Cortex of kidney (tissue), 1 donor: ENCODE measurements at places on chromosomes 12 and 14.

DNA sequence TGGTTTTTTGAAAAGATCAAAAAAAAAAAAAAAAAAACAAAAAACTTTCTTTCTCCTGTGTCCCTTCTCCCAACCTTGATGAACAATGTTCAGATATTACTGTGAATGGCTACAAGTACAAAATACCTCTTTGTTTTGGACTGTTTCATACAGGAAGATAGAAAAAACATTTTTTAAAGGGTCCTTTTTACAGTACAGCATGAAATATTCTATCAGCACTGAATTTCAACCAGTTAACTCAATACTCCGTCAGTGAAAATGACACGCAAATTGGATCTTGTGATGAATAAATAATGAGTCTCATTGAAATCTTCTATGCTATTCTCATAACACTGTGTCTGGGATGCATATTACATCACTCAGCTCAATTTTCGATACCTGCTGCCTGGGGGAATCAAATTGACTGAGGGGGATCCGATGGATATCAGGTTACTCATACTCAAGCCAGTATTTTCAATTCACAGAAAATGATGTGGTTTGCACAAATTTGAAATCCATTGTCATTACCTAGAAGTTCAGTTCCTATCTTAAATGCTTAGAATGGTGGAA is 179.6 kb downstream of the TMTC2 start:
- DNase-seq: no peak

GRCh38 chr12:56728139-56728861 is 3.2 kb upstream of the NACA start:
- DNase-seq: no peak

DNA sequence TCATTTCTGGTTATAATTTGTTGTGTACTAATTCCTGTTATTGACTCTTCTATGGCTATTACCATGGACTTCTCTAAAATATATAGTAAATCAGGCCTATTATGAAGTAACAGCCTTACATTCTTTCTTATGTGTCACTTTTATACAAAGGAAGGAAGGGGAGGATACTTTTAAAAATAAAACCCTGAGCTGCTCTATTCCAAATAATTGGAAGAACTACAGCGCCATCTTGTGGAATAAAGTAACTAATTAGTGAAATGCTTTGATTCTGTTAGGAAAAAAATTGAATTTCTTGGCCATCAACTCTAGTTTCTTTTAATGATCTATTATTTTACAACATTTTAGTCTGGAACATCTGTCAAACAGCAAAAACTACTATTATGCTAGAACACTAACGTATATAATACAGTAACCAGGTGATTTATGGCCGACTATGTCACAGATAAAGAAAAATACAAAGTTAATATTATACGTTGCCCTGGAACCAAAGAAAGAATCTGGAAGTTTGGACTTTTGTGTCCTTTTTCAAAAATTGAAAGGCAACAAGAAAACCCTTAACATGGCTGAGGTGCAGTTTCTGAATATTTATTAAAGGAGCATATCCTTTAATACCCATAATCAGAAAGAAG is 55.0 kb upstream of the NELL2 start:
- no peak for DNase-seq

DNA sequence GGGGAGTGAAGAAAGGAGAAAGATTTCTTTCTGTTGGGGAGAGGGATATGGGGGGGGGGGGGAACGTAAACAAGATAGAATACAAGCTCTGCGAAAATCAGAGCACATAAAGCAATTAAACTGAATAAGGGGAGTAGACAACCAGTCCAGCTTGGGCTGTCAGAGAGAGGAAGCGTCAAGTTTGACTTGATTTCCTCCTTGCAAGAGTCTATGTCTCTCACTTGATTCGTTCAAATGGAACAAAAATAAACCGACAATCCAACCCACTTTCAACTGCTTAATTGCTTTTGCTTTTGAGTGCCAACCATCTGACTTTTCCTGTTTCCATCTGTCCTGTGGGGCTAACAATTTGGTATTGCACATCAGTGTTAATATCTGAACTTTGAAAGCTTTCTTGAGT is 942 bp downstream of the SYT1 start:
- no peak for DNase-seq

DNA sequence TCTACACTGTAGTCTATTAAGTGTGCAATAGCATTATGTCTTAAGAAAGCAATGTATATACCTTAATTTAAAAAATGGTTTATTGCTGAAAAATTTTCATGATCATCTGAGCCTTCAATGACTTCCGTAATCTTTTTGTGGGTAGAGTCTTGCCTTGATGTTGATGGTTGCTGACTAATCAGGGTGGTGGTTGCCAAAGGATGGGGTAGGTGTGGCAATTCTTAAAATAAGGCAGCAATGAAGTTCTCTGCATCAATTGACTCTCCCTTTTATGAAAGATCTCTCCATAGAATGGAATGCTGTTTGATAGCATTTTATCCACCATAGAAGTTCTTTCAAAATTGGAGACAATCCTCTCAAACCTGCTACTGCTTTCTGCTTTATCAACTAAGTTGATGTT is 41.1 kb downstream of the BBS10 start:
- no peak for DNase-seq

DNA sequence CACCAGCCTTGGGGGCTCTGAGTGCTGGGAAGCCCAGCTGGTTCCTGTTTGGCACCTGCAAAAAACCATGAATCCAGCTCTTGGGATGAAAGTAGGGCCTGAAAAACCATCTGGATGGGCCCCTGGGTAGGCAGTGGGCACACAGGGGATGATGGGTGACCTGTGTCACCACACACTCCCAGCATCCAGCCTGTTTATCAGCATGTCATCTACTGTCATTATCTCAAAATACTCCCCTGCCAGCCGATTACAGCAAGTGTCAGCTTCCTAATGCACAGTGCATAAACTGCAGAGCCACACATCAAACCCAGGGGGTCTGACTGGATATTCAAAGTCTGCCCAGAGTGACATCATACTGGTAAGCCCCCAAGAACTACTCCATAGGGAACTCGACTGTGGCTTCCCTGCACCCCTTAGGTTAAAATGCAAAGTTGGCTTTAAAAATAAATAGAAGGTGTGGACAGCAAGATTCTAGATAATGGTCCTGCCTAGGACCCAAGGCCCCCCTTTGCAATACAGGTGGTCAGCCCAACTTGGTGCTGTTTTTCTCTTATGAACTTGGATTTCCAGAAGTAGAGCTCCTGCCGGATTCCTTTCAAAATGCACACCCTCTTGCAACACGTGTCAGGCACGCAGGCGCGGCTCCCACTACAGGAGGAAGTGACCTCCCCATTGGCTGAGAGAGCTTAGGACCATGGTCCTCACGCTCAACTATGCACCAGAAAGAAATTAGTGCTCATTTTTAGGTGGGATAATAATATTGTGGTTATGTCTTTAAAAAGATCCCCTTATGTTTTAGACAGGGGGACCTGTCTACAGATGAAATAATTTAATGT is 94.1 kb downstream of the GCH1 start:
- DNase-seq: no peak

GRCh38 chr14:68757618-68758081 is 35.2 kb downstream of the ZFP36L1 start:
- DNase-seq: no peak

DNA sequence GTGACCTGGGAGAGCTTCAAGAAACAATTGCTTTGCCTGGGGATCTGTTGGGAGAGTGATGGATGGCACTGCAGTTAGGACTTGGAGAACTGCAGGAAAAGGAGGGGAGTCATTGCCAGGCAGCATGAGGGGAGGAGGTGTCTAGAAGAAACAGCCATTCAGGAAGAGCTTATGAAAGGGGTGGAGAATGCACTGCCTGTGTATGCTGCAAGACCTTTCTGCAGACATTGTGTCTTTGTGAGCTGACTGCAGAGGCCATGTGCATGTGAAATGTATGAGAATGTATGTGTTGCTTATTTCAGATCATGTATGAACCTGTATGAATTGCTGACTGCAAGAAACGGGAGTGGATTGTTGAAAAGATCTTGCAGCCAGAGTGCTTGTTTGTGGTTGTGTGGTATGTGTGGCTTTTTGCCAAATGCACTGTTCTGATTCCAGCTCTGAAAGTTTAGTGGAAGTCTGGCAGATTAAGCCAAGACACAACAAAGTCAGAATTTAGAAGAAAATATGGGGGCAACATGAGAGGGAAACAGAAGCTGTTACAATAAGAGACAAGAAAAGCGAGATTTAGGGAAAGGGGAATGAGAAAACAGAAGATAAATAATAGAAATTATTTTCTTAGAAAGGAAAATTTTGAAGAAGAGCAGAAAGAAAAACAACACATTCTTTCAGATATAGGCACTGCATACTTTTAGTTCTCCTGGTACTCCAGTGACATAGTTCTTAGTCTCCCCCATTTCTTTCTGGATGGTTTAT is 9.8 kb upstream of the RIMKLB start:
- DNase-seq: no peak

- DNase-seq: no peak
These were observed 189.7 kb downstream of the TTC7B start for GRCh38 chr14:90626550-90626949.

- no peak for DNase-seq
These were observed 6.2 kb downstream of the ISCU start for GRCh38 chr12:108568338-108569154.

DNA sequence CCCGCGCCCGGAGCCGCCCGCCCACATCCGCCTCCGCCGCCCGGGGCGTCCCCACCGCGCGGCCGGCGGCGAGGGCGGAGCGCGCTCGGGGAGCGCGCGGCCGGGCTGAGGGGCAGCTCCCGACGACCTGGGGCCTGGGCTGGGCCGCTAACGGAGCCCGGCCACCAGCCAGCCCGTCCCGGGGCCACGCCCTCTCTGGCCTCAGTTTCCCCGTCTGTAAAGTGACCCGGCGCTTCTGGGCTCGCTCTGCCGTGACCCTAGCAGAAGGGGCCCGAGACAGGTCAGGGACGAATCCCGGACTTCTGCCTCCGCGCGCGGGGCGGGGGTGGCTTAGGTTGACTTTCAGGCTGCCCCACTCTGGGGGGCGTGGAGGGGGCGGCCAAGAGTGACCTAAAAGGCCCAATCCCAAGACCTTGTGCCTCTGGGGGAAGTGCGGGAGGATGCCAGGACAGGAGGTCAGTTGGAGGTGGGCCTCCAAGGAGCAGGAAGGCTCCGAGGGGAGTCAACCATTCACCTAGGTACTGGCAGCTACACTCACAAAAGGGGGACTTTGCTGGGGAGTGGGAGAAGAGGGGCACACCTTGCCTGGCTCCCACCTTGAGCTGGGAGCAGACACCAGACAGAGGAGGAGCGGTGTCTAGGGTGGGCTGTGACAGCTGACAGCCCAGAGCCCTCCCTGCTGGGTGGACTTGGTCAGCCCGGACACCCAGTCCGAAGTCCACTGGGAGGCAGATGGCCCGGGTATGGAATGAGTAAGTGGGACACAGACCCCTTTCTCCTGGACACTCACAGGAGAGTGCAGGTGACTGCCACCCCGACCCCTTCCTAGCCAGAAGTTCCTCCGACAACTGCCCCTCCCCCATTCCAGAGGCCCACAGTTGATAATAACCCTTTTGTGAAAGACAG is 486 bp upstream of the AKT1 start:
- no peak for DNase-seq

DNA sequence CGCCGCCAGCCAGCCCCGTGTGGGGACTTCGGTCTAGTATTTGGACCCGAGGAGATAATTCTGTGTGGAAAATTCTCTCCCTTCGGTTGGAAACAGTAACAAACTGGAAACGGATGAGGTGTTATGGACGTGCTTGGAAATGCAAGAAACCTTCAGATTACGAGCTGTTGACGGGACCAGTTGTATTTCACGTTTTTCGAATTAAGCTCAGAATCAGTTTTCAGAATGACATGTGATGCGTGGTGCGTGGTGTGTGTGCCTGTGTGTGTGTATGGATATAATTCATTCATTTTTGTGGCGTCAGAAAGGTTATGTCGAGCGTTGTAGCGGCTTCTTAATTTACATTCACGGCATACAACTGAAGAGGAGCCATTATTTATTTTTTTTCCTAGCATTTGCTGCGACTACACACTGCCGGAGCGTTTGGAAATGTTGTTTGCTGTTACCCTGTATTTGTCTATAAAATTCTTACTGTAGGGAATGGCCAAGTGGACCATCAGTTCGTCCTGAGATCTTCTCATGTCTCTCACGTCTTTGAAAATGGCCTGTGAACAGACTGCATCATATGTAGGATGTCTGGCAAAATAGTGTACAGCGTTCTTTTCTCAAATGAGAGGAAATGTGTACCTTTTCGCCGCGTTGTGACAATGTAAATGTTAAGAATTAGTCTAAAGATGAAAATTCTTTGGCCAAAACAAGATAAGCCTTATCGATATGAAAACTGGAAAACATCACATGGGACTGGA is 1.3 kb downstream of the TRAF3 start:
- DNase-seq: no peak

DNA sequence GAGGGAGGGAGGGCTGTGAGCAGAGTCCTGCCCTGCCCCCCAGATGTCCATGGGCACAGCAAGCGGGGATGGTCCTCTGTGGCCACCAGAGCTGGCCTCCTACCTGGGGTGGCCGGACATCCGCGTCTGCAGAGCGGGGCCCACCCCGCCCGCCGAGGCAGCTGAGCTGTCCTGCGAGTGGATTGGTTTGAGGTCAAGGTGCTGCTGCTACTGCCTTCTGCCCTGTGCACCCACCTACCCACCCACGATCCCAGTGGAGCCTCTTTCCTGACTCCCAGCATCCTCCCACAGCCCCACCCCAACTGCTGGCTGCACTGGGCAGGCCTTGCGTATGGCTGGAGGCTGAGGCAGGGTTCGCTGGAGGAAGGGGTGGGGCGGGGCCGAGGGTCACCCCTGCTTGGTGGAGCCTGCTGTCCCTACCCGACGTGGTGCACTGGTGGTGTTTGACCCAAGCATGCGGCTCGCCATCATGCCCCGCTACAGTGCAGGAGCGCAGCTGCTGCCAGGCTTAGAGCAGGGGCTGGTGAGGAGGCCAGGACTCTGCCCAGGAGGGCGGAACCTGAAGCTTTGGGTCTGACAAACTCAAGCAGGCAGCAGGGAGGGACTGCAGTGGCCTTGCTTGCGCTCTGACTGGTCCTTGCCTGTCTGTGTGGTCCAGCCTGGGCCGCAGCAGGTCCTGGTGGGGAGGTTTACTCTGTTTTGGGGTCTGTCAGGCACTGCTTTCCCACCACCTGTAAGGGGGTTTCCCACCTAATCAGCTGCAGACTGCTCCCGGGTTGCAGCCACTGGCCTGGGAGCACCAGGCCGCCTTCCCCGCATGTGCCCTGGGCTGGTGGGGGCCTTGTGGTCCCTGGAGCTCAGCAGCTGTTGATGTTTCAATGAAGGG is 23.7 kb downstream of the CEP170B start:
- DNase-seq: no peak

GRCh38 chr14:32709027-32709426 is 229.7 kb upstream of the NPAS3 start:
- DNase-seq: no peak

GRCh38 chr12:68042212-68042699 is 53.0 kb downstream of the IFNG-AS1 start:
- no peak for DNase-seq

GRCh38 chr12:25056486-25057130 is 107.7 kb upstream of the BCAT1 start:
- DNase-seq: no peak

- no peak for DNase-seq
These were observed 14.0 kb upstream of the TBX3 start for GRCh38 chr12:114697741-114698565.

DNA sequence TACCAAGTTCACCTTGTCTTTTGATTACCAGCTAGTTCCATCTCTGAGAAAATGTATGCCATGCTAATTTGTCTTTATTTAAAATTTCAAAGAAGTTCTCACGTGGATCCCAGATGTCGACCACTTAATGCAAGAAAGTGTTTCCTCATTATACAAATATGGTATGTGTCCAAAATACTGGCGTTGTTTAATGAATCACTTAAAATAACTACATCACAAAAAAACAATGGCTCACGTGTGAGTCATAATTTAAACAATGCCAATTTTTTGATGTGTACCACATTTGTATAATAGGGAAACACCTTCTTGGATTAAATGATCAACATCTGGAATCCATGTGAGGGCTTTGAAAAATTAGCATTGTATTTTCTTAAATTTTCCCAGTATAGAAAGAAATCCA is 40.8 kb downstream of the DBX2 start:
- DNase-seq: no peak
